ENCODE measurements at places on chromosomes 5 and 9. TPM values are rescaled to one million over a fixed set of nuclear protein-coding genes. Genes with fewer than 3 reads are reported as not detected.

DMRT3 gene
- not detected for polyA plus RNA-seq

CBY3 gene
- not detected for polyA plus RNA-seq

ACSL6 gene
- polyA plus RNA-seq, result 90.7 TPM

GRXCR2 gene
- not detected for polyA plus RNA-seq

STARD4 gene
- polyA plus RNA-seq, result 640 TPM

C9orf50 gene
- polyA plus RNA-seq, result not detected

ADAM19 gene
- 2.9 TPM for polyA plus RNA-seq

SLC6A3 gene
- not detected for polyA plus RNA-seq

CACNA1B gene
- 1.9 TPM for polyA plus RNA-seq

HK3 gene
- polyA plus RNA-seq, result 1.5 TPM

RMND5B gene
- 11.4 TPM for polyA plus RNA-seq

CDO1 gene
- 40.0 TPM for polyA plus RNA-seq

SOX30 gene
- polyA plus RNA-seq, result 0.95 TPM

SHC3 gene
- 0.06 TPM for polyA plus RNA-seq

GPR107 gene
- polyA plus RNA-seq, result 17.1 TPM

ACOT12 gene
- polyA plus RNA-seq, result not detected

PSAT1 gene
- 71.8 TPM for polyA plus RNA-seq

ASPN gene
- polyA plus RNA-seq, result 0.70 TPM
